ENCODE measurements at places on chromosomes 11 and 22.
A peak's percentile ranks its signal among the peaks of the same experiment; 100 is the strongest.

- DNase-seq = no peak
These were observed 35.5 kb downstream of the SPATA19 start for GRCh38 chr11:133809569-133810491.

- DNase-seq = no peak
These were observed 7.7 kb upstream of the QSER1 start for GRCh38 chr11:32884770-32885384.

DNA sequence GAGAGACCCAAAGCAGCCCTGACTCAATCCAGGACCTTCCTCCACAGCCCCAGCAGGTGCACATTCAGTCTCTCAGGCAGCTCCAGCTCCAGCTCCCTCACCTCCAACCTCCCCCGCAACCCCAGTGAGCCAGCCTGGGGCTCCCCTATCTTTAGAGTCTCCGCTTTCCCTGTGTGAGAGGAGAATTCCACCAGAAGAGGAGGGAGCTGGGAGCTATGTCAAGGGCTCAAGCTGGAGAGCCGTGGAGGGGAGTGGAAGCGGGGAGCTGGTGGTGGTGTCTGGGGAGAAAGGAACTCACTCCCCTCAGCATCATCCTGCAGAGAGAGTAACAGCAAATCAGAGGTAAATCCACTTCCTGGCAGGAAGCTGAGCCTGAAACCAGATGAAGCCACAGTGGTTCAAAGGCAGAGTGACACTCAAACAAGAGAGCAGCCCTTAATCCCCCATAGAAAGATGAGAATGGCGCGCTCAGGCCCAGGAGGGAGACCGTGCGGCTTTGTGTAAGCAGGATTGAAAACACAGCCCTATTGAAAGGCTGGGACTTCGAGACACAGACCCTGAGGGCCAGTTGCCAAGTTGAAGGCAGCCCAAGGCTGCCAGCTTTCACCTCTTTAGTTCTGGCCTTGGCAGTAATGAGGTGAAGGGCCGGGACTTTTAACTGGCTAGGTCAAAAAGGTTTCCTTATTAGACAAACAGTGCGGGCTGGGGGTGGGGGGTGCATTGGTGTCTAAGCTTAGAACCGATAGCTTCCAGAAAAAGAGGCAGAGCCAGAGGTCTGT lies 21.4 kb upstream of the CDON start:
- peak; percentile 96 for DNase-seq

GRCh38 chr22:50444663-50445062 lies 30.2 kb downstream of the SBF1 start:
- DNase-seq = no peak

DNA sequence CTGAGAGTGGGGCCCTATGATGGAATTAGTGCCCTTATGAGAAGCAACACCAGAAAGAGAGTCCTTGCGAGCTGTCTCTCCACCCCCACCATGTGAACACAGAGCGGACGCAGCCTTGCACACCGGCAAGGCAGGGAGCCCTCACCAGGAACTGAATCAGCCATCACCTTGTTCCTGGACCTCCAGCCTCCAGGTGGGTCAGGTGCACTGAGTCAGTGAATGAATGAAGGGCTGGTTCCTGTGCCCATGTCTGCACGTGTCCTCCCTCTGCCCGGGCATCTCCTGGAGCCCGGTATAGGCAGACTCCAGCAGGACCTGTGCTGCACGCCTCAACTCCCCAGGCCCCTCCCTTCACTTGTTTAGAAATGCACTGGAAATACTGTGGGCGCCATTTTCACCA lies 54.9 kb downstream of the LINC01488 start:
- DNase-seq = no peak

DNA sequence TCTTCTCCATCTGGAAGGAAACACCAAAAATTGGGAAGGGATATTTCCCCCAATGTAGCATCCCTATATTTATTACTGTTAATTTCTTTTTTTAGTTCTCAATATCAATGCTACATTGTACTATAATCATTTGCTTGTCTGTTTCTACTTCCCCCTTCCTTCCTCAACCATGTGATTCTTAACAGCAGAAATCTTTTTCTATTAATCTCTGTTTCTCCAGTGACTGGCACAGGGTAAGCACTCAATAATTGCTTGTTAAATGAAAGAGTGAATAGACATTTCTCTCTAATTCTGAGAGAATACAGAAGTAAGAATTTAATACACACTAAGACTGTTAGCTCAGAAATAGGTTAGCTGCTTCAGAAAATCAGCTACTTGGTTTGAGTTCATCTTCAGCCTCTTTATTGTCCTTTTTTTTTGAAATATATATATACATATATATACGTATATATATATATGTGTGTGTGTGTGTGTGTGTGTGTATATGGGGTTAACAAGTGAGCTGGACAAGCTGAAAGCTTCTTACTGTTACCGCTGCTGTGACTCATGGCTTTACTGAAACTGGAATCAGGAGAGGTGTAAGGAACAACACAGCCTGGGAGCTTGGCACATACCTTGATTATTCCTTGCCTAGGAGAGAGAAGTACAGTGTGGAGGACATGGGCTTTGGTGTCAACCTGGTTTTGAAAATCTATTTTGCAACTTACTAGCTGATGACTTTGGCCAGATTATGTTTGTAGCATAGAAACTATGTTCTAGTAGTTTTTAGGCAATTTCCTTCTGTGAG lies 26.2 kb upstream of the PDE3B start:
- DNase-seq = no peak

DNA sequence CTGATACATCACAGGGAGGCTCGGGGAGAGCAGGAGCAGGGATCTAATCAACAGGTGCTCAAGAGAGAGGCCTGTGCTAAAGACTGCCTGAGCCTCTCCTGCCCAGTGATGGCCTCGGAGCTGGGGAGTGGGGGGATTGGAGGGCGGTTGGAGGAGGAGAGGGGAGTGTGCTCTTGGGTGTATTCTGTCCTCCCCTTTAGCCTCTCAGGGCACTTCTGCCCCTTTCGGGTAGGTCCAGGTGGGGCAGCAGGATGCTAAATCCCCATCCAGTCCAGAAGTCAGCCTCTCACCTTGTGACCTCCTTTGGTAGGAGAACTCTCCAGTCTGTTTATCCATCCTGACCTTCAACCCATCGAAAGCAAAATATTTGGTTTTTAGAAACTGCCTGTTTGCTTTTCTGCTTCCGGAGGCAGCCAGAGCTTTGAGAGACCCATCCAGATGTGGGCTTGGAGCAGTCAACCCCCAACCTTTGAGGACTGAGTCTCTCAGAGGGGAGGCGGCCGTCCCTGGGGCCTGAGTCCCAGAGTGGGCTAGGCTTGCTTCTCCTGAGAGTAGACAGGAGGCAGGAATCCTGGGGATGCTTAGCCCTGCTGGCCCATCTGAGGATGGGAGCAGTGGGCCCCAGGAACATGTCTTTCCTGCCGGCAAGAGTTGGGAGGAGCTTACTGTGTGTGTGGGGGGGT lies 105.2 kb upstream of the SYT13 start:
- DNase-seq = no peak

DNA sequence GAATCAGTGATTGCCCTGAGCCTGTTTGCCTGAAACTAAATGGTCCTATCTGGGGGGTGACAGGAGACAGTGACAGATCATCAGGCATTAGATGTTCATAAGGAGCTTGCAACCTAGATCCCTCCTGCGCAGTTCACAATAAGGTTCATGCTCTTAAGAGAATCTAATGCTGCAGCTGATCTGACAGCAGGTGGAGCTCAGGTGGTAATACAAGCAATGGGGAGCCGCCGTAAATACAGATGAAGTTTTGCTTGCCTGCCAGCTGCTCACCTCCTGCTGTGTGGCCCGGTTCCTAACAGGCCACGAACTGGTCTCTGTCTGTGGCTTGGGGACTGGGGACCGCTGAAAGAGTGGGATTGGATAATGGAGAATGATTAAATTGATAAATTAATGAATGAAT lies 14.0 kb downstream of the NOX4 start:
- DNase-seq = no peak

DNA sequence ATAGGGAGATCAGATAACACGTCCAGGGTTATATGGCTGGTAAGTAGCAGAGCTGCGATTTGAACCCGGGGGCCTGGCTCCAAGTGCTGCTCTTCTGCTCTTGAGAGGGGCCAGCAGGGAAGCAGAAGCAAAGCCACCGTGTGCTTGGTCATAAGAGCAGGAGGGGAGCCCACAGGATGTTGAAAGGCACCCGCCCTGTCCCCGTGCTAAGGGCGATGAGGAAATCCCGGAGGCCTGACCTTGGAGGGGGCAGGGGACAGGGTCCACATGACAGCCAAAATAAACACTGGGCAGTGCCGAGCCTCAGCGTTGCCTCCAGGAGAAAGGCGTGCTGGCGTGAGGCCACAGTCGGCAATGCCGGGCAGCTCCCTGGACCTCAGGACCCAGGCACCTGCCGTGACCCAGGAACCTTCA lies 28.8 kb downstream of the TOM1 start:
- no peak for DNase-seq

DNA sequence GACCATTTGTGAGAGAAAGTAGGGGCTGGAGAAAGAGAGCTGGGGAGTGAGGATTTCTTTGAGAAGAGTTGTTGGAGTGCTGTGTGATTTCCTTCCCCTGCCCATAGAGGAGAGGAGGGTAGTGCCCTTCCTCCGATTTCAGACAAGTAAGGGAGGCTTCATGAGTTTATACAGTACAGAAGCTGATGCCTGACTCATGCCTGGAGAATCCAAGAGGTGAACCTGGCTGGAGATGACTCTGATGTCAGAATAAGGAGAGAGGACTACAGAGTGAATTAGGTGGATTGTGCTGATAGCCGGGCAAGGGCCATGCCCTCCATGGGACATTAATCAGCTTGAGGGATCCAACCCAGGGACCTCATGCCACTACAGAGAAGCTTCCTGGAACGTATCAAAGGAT lies 91.6 kb downstream of the FAR1 start:
- no peak for DNase-seq

GRCh38 chr11:55357560-55358184 lies 10.1 kb upstream of the OR4A15 start:
- no peak for DNase-seq

GRCh38 chr22:47718337-47718736 lies 955.9 kb downstream of the TBC1D22A start:
- DNase-seq = no peak

- DNase-seq = no peak
These were observed 37.3 kb downstream of the OSBPL5 start for GRCh38 chr11:3127706-3128355.

- no peak for DNase-seq
These were observed 51.7 kb upstream of the SHANK2 start for GRCh38 chr11:71304045-71304444.

DNA sequence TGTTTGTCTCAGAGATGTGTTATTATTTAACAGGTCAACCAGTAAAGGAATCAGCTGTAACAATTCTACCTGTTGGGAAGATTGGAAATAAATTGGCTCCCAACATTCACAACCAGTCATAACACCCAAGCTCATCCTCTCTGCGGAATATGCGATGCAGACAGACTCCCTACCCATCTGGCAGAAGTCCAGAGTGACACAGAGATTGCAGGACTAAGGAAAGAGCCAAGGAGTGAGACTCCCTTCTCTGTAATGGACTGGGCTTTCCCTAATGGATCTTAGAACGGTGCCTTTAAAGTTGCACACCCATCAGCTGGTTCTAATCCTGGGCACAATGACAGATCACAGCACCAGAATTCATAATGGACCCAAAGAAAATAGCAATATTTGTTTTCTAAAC lies 27.8 kb upstream of the UBASH3B start:
- no peak for DNase-seq

- DNase-seq = no peak
These were observed 4.5 kb downstream of the NEAT1 start for GRCh38 chr11:65426839-65427690.

DNA sequence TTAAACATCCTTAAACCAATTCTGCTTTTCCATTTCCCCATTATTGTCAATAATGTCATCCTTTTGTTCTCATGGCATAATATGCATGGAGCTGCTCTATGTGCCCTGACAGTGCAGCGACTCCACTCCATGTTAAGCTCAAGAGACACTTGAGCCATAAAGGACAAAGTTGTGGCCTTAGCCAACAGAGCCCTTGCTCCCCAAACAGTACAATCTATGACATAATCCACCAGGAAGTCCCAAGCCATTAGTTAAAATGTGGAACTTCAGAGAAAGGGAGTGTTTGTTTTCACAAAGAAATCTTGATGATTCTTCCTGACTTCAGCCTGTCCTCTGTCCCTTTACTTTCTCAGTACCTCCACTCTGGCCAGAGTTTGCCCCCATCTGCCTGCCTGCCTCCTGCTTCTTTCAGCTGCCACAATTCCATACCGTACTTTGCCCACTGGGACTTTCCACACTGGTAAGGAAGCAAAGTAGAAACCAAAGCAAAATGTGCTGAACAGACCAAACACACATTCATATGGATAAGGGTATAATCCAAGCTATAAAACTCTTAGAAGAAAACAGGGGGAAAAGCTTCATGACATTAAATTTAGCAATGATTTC lies 46.3 kb upstream of the ZC3H12C start:
- no peak for DNase-seq

DNA sequence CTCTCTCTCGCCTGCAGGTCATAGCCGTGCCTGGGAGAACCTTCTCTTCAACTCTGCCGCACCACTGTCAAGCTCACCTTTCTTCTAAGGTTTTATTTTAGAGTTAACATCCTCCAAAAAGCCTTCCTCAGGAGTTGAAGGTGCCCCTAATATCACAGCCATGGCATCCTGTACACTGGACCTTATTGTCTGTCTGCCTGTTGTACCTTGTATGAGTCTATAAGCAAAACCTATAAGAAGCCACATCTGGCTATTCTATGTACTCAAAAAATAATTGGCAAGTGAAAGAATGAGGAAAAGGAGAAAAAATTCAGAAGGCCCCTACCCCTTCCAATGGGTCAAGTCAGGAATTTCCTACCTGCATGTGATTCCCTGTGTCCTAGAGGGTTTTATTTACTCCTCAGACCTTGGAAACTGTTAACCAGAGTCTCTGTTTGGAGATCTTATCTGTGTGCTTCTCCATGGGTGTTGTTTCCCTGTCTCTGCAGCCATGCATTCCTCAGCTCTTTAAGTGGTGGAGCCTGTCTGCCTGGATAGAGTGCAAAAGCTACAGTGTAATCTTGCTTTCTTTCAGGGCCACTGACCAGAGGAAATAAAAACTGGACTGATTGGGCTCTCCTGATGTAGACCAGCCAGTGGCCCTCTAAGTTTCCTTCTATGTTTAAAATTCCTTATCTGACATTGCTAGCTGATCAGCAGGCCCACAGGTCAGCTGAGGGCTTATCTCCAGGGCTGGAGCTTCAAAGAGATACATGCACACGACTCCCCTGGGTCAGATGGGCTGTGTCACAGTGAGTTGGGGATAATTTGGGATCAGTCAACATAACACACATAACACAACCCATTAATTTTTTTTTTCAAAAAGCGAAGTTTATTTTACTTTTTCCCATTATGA lies 37.6 kb upstream of the TMEM135 start:
- no peak for DNase-seq
